ENCODE measurements at places on chromosomes 2 and 18. TPM values are rescaled to one million over a fixed set of nuclear protein-coding genes. Genes with fewer than 3 reads are reported as not detected.

DNA sequence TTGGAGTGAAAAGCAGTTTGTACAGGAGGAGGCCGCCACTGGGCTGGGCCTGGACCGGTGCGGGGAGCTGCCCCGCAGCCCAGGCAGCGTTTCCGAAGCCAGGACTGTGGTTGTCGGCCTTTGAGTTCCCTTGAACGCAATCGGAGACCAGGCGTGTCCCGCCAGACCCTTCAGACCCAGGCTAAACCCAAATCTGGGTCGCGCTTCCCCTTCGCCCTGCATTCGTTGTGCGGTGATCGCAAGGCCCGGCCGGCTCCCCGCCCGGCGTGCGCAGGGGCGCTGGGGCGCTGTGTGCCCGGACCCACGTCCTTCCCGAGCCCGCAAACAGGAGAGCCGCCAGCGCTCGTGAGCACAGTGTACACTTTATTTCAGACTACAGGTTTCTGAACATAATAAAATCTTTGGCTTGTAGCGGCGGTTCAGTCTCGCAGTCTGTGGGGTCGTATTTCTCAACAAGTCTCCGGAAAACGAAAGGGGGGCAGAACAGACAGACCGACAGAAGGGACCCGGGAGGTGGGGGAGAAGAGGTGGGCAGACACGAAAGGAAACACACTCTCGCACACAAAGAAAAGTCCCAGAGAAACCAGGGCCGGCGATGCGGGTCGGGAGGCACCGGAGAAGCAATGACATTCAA, 5.5 kb downstream of the EN1 start:
- H3K36me3 ChIP-seq, result no peaks in the 10 kb centered on the region
- no peak overlapping the region for H3K27ac ChIP-seq
- no peak for DNase-seq

The KLHL41 gene
- 0.10 TPM for polyA plus RNA-seq

GRCh38 chr2:15914596-15915385, 25.6 kb upstream of the MYCN start:
- no peaks in the 10 kb centered on the region for H3K27me3 ChIP-seq
- no peak overlapping the region for H3K27ac ChIP-seq
- no peaks in the 10 kb centered on the region for H3K36me3 ChIP-seq
- DNase-seq, result no peak

- peak overlapping the region; percentile 98 for H3K27ac ChIP-seq
- H3K36me3 ChIP-seq, result peaks cover 47% of the 10 kb centered on the region
- peak; percentile 99 for DNase-seq
- no peaks in the 10 kb centered on the region for H3K27me3 ChIP-seq
- peaks cover 18% of the 10 kb centered on the region for H3K4me1 ChIP-seq
- H3K4me3 ChIP-seq, result no peak overlapping the region
Observed at GRCh38 chr2:85549826-85550225, 10.9 kb downstream of the MAT2A start.

DNA sequence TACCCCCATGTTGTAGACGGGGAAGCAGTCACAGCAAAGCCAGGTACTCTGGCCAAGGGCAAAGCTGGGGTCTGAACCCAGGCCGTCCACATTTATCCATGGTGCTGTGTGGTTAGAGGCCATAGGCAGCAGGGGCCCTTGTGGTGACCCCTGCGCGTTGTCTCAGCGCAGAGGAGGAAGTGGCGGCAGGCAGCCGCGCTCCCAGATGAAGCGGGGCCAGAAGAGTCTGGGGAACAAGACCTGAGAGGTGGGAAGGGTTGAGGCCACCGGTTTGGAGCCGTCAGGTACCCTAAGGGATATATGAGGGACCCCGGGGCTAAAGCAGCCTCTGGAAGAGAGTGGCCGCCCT, 770 bp downstream of the ZNF396 start:
- no peak for DNase-seq
- H3K36me3 ChIP-seq, result no peaks in the 10 kb centered on the region
- H3K4me1 ChIP-seq, result peaks cover under 1% of the 10 kb centered on the region

The PTRHD1 gene
- 30.9 TPM for polyA plus RNA-seq

Data from IMR-90 (cell line).